ENCODE measurements at places on chromosomes 5 and 9. TPM values are rescaled to one million over a fixed set of nuclear protein-coding genes. Genes with fewer than 3 reads are reported as not detected.

Gene PCDHA6
- not detected for total RNA-seq

Gene KCNIP1
- total RNA-seq, result not detected

Gene AMBP
- total RNA-seq, result not detected

Gene MFAP3
- 67.0 TPM for total RNA-seq

Gene BHMT2
- 0.56 TPM for total RNA-seq

Gene NEURL1B
- 1.8 TPM for total RNA-seq

Gene CDKN2B-AS1
- total RNA-seq, result 1.1 TPM

Gene SMIM33
- total RNA-seq, result not detected

Gene PPP2R2B
- not detected for total RNA-seq

Gene SIMC1
- total RNA-seq, result 6.9 TPM

Gene ADAMTSL1
- total RNA-seq, result 49.2 TPM

Gene TRPM6
- under 0.01 TPM for total RNA-seq

Gene KIF4B
- under 0.01 TPM for total RNA-seq

Gene FAM221B
- not detected for total RNA-seq

Gene AKNA
- 2.8 TPM for total RNA-seq

Gene DOCK2
- total RNA-seq, result 1.4 TPM

Gene ECSCR
- 3.1 TPM for total RNA-seq

Gene FTMT
- total RNA-seq, result not detected

Gene PCDHB6
- total RNA-seq, result under 0.01 TPM

Gene HRH2
- total RNA-seq, result not detected

Gene SV2C
- not detected for total RNA-seq

Gene SLC46A2
- total RNA-seq, result not detected

Gene PRDM9
- total RNA-seq, result not detected

Gene ITK
- total RNA-seq, result not detected

Gene SAXO1
- total RNA-seq, result under 0.01 TPM

Gene PROB1
- total RNA-seq, result under 0.01 TPM

Gene TMEM215
- total RNA-seq, result not detected

Gene PCDHA1
- total RNA-seq, result not detected

Gene ANKRD18B
- total RNA-seq, result 13.4 TPM
